Activated gamma-delta T cell treated with Interleukin-2 at 50 U/mL for 16 hours (primary cell): ENCODE measurements at places on chromosomes 16 and 17.

- no peak for DNase-seq
Measured at GRCh38 chr16:12210925-12211869, 234.7 kb downstream of the SNX29 start.

- no peak for DNase-seq
Measured at GRCh38 chr17:39999067-39999466, 16.2 kb upstream of the CSF3 start.

GRCh38 chr17:69287168-69287567 is 39.8 kb downstream of the ABCA5 start:
- DNase-seq, result no peak

- DNase-seq, result no peak
Measured at GRCh38 chr17:50893183-50893993, 27.2 kb upstream of the TOB1 start.

GRCh38 chr17:81479175-81480071 is 33.2 kb downstream of the ACTG1 start:
- no peak for DNase-seq

GRCh38 chr16:56684926-56685590 is 2.8 kb downstream of the MT1X start:
- no peak for DNase-seq

DNA sequence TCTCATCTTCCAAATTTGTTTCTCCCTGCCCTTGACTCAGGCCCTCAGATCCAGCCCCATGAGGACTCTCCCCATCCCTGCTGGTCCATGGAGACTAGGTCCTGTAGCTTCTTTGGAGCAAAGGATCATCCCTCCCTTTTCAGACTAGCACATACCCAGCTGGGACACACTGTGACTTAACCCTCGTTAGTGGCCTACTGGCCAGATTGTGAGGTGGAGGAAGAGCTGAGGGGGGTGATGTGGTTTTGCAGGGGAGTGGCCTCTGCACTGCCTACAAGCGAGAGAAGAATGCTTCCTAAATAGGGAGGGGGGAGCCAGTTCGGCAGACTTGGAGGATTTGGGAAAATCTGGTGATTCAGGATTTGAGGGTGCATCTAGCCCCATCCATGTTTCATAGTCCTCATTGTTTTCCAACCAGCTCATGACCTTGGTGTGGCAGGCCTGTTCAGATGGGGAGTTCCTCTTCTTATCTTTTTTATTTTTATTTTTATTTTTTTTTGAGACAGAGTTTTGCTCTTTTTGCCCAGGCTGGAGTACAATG is 47.8 kb upstream of the SLC47A1 start:
- DNase-seq, result no peak

GRCh38 chr16:68371706-68372380 is 61.0 kb downstream of the PRMT7 start:
- no peak for DNase-seq

GRCh38 chr17:41812381-41813151 is at the start of gene FKBP10:
Gene FKBP10, plus strand, starts transcription at chr17:41813004. Its CDS starts 31 bp downstream, at chr17:41813035.
- peak; percentile 40 for DNase-seq

GRCh38 chr17:21772321-21772720 is 80.0 kb downstream of the KCNJ18 start:
- DNase-seq, result no peak

- no peak for DNase-seq
Measured at GRCh38 chr17:77808686-77809425, 149.6 kb upstream of the TNRC6C start.

DNA sequence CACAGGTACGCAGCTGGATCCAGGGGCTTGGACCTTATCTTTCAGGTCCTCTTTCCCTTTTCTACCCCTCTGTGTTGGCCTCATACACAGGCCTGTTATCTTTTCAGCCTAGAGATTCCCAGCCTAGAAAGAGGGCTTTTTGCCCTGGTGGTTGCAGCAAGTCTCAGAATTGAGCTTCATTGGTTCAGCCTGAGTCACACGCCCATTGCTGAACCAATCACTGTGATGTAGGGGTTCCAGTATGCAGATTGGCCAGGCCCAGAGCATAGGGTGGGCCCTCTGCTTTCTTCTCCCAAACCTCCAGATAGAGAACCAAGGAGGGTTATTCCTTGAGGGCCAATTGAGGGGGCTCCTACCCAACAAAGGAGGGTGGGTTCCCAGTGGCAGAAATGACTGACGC is 32.8 kb downstream of the GPT2 start:
- no peak for DNase-seq

DNA sequence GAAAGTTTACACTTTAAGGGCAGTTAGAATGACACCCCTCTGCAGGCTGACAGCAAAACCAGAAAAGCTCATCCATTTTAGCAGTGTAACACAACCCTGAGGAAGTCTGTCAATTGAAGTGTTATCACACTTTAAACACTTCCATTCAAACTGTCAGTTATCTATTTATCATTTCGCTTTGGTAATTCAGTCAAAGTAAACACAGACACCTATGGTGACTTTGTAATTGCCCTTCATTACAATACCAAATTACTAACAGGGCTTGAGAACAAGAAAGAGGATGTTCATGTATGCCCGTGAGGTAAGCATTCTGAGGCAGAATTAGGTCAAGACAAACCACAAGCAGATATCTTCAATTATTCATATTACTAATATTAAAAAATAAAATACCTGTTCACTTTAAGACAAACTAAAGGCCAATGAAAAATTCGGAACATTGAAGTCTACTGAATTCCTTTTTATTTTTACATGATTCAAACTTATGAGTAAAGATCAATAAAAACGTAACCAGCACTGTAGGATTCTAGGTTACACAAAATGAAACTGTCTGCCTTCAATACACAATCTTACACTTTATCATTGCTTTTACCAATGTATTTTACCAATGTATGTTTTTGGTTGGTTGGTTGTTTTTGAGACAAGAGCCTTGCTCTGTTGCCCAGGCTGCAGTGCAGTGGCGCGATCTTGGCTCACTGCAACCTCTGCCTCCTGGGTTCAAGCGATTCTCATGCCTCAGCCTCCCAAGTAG is 57.1 kb downstream of the BRIP1 start:
- no peak for DNase-seq

GRCh38 chr17:72191921-72192799 is 71.3 kb downstream of the SOX9 start:
- no peak for DNase-seq

- DNase-seq, result no peak
Measured at GRCh38 chr17:77501751-77502625, 361.2 kb downstream of the SEC14L1 start.

DNA sequence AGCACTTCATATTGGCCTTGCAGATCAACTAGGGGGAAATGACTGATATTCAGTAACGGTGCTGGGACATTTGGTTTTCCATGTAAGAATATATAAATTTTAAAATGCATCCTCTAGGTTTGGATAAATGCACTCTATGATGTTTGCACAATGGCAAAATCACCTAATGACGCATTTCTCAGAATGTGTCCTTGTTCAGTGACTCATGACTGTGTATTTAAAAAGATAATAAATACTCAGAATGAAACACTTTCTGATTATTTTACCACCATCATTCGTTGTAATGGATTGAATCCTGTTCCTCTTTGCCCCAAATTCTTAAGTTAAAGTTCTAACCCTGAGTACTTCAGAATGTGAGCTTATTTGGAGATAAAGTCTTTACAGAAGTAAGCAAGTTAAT is 17.2 kb upstream of the ADGRG1 start:
- no peak for DNase-seq

DNA sequence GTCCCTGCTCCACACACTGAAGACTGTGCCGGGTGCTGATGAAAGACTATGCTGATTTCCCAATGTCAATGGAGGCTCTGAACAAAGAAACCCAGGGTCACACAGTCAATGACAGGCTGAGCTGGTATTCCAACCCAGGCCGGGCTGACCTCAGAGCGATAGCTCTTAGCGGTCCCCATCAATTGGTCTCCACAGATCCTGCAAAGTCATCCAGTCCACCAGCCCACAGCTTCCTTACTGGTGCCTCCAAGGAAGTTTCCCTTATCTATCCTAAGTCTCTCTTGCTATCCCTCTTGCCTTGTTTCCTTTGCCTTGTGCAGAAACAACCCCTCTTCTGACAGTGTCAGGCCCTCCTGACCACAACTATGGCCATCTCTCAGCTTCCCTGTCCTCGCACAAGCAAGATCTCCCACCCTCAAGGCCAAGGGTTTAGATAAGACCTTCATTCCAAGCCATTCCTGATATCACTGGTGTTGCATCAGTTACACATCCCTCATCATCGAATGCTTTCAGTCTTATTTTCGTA is 52.7 kb upstream of the KSR1 start:
- no peak for DNase-seq

DNA sequence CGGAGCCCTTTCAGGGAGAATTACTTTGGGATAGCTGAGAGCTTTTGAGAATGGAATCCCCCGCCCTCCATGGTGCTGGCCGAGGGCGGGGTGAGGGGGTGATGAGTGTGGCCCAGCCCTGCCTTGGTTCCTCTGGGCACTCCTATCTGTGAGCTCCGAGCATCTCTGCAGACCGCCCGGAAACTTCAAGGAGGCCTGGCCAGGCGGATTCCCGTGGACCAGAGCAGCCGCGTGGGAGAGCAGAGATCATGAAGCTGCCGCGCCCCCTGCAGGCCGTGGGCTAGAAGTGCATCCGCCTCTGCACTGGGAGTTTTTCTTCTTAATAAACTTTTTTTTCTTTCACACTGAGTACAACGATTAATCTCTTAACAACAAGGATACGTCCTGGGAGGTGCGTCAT is 392.9 kb upstream of the EEF2KMT start:
- DNase-seq, result no peak

- no peak for DNase-seq
Measured at GRCh38 chr17:59688008-59688407, 19.2 kb downstream of the PTRH2 start.

- DNase-seq, result no peak
Measured at GRCh38 chr17:82090549-82091263, 7.3 kb downstream of the FASN start.
